Thoracic aorta (tissue), 2 donors: ENCODE measurements at places on chromosomes 13 and 19. TPM values are rescaled to one million over a fixed set of nuclear protein-coding genes. Genes with fewer than 3 reads are reported as not detected.

Gene SLC17A7
- total RNA-seq, result 2.8 TPM

GRCh38 chr19:45150751-45151281 lies 10.0 kb downstream of the NKPD1 start:
- H3K36me3 ChIP-seq, result no peaks in the 10 kb centered on the region
- no peak overlapping the region for H3K4me3 ChIP-seq
- no peak overlapping the region for H3K27ac ChIP-seq
- no peaks in the 10 kb centered on the region for H3K27me3 ChIP-seq
- DNase-seq, result no peak
- H3K4me1 ChIP-seq, result peaks cover 25% of the 10 kb centered on the region

Gene ANKRD10
- 200 TPM for total RNA-seq

DNA sequence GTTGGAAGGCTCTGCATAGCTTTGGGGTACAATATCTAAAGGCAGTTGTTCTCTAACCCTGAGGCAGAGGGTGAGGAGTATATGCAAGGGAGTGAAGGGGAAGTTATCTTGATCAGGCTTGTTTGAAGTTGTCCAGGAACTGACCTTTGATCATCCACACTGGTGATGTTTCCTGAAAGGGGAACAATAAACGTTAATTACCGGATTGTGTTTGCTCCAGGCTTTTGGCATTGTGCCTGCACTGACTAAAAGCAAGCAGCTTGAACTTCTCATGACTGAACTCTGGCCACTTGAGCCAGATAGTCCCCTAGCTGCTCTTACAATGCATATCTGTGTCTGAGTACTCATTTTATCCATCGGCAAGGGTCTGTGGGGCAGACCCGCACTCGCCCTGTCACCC lies 27.0 kb upstream of the ZNF726 start:
- no peaks in the 10 kb centered on the region for H3K36me3 ChIP-seq
- H3K27me3 ChIP-seq, result no peaks in the 10 kb centered on the region
- no peak for DNase-seq
- H3K4me1 ChIP-seq, result no peaks in the 10 kb centered on the region

Gene KCNN4
- 3.5 TPM for total RNA-seq

Gene GIPR
- 0.14 TPM for total RNA-seq

Gene GEMIN7
- 11.2 TPM for total RNA-seq

- no peak for DNase-seq
- H3K4me1 ChIP-seq, result no peaks in the 10 kb centered on the region
- H3K4me3 ChIP-seq, result no peak overlapping the region
- H3K27me3 ChIP-seq, result no peaks in the 10 kb centered on the region
Measured at GRCh38 chr19:28019901-28020300, 1193.0 kb downstream of the UQCRFS1 start.

DNA sequence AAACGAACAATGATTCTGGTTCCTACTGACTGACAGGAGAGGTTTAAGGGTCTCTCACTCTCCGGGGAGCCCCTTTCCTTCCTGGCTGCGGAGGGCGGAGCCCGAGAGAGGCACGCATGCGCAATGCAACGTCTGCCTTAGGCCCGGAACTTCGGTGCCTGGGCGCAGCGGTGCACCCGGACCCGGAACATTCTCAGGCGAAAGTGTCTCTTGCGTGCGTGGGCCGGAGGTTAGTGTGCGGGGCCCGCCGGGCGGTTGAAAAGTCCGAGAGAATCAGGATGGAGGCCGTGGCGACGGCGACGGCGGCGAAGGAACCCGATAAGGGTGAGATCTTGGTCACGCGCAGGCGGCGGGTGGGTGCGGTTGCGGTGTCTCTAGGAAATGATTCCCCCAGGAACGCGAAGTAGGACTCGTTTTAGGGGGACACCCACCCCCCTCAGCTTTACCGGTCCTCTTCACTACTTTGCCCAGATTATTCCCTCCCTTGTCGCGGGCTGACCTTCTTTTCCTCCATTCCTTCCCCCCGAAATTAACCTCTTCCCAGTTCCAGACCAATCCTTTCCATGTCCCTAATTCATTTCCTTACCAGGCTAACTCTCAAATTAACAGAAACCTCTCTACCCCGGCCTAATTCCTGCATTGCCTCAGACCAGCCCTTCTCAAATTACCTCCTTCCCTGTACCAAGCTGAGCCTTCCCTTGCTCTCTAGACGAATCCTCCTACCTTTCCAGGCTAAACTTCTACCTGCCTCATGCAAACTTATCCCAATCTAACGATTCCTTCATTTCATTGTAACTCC lies at the start of gene CCDC97:
CCDC97 (plus strand) TSS at position 140 of the 799 bp plus-strand sequence; CDS start at position 279, 139 bp downstream.
- H3K27ac ChIP-seq, result peak within 1 kb of the TSS; percentile 97
- H3K36me3 ChIP-seq, result peaks cover 22% of the 10 kb centered on the region
- H3K27me3 ChIP-seq, result no peaks in the 10 kb centered on the region
- DNase-seq, result no peak

- H3K36me3 ChIP-seq, result no peaks in the 10 kb centered on the region
- no peak overlapping the region for H3K27ac ChIP-seq
- peaks cover 3% of the 10 kb centered on the region for H3K4me1 ChIP-seq
- H3K27me3 ChIP-seq, result peaks cover 22% of the 10 kb centered on the region
Measured at GRCh38 chr19:31355665-31356289, 6.5 kb upstream of the TSHZ3 start.

DNA sequence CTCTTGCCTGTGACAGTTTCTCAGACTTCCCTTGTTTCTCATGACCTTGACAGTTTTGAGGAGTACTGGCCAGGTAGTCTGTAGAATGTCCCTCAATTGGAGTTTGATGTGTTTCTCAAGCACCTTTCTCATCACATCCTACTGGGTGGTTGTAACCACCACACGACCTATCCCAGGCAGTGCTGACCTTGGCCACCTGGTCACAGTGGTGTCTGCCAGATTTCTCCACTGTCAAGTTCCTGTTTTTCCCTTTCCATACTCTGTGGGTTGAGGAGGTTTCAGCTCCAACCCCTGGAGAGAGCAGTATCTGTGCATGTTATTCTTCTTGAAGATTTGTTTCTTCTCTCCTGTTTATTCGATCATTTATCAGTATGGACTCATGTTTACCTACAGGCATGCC lies 8.4 kb upstream of the UPF3A start:
- H3K36me3 ChIP-seq, result peaks cover 31% of the 10 kb centered on the region
- H3K4me1 ChIP-seq, result no peaks in the 10 kb centered on the region
- H3K27me3 ChIP-seq, result no peaks in the 10 kb centered on the region
- no peak overlapping the region for H3K27ac ChIP-seq
- DNase-seq, result no peak

DNA sequence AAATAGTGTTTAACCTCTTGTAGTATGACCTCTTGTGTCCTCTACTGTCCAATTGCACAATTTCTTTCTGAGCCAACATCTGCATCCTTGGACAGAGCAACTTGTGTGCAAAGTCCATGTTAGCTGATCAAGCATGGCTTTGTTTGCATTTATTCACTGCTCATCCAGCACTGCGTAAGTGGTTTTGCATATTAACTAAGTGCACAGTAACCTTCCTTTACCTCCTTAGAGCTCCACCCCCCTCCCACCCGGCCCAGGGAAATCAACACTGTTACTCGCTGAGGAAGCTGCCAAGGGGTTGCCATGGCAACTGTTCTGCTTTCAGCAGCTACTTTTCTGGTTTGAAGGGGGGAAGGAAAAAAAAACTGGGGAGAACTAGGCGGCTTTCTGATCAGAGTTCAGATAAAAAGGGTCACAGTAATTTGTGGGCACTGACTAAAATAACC lies 153.5 kb upstream of the KLF12 start:
- no peak overlapping the region for H3K27ac ChIP-seq
- H3K4me3 ChIP-seq, result peak overlapping the region; percentile 59
- DNase-seq, result peak; percentile 25
- no peaks in the 10 kb centered on the region for H3K36me3 ChIP-seq
- H3K4me1 ChIP-seq, result peaks cover 24% of the 10 kb centered on the region
- no peaks in the 10 kb centered on the region for H3K27me3 ChIP-seq

GRCh38 chr13:41960211-41960636 lies 685 bp downstream of the VWA8 start:
- H3K27me3 ChIP-seq, result no peaks in the 10 kb centered on the region
- no peak for DNase-seq
- peak overlapping the region; percentile 97 for H3K4me3 ChIP-seq
- H3K36me3 ChIP-seq, result no peaks in the 10 kb centered on the region
- peaks cover 3% of the 10 kb centered on the region for H3K4me1 ChIP-seq

Gene LGALS7
- total RNA-seq, result not detected

Gene NMRK2
- total RNA-seq, result not detected

Gene FGF22
- total RNA-seq, result 0.56 TPM

DNA sequence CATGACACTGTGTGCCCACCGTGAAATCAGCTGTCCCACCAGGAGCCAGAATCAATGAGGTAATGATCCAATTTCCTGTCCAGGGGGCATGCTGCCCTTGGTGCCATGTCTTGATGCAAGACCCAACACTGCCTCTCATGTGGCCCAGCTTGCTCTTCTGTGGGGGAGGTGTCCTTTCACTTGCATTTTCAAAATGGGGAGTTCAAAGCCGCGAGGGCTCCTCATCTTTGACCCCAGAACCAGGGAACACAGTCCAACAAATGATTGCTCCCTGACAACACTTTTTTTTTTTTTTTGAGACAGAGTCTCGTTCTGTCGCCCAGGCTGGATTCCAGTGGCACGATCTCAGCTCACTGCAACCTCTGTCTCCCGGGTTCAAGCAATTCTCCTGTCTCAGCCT lies 64.1 kb downstream of the FGF9 start:
- H3K36me3 ChIP-seq, result no peaks in the 10 kb centered on the region
- DNase-seq, result no peak
- no peaks in the 10 kb centered on the region for H3K4me1 ChIP-seq
- H3K27ac ChIP-seq, result no peak overlapping the region
- no peak overlapping the region for H3K4me3 ChIP-seq

GRCh38 chr13:73369095-73369494 lies 310.3 kb downstream of the KLF5 start:
- H3K27ac ChIP-seq, result no peak overlapping the region
- no peaks in the 10 kb centered on the region for H3K36me3 ChIP-seq
- no peak overlapping the region for H3K4me3 ChIP-seq
- no peaks in the 10 kb centered on the region for H3K27me3 ChIP-seq

DNA sequence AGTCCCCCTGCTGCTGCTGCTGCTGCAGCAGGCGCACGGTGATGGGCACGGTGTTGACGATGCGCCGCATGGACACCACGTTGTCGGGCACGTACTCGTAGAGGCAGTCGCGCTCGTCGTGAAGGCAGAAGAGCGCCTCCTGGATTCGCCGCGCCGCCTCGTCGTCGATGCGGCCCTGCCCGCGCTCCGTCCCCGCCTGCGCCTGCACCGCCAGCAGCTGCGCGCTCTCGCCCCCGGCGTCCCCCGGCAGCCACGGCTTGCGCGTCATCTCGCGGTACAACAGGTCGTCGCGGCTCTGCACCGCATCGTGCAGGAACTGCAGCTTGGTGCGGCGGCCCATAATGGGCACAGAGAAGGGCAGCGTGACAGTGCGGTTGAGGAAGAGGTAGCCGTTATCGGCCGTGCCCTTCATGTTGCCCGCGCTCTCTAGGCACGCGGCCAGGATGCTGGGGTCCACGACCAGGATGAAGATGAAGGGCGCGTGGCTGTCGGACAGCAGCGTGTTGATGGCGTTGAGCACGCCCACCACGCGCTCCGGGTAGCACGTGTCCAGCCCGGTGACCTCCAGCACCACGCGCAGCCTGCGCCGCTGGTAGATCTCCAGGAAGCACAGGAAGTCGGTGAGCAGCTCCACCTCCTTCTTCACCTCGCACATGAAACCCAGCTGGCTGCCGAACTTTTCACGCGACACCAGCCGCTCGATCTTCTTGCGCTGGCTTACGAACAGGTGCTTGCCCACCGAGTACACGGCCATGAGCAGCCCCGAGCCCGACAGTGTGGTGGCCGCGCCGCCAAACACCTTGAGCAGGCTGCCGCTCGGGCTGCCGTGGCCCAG lies 8.1 kb downstream of the NKPD1 start:
- no peaks in the 10 kb centered on the region for H3K36me3 ChIP-seq
- no peaks in the 10 kb centered on the region for H3K27me3 ChIP-seq
- no peak for DNase-seq
- H3K4me1 ChIP-seq, result peaks cover 7% of the 10 kb centered on the region
